Activated T-cell treated with anti-CD3 and anti-CD28 coated beads, Interleukin-2, amount 50 U/mL, for 24 hours (primary cell): ENCODE measurements at places on chromosomes 1 and 21.

DNA sequence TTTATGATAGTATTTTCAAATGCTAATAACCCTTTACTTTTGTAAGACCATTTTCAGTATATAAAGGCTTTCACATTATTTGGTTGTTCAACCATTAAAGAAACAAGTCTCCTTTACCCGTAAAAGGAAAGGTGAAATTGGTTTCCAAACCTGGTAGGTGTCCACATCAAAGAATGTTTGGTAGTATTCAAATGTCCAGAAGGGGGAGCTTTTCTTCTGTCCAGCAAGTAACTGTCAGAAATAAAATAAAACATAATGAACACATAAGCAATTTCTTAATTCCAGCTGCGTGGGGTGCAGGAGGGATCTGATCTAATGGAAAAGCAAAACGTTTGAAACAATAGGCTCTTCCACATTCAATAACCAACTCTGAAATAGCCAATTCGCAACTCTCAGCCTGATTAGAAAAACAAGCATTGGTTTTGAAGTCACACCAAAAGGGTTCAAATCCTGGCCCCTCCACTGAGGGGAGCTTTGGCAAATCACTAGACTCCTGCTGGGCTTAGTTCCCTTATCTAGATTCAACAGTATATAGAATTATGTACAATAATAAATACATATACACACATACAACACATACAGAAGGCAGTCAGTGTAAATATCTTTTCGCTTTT is 11.0 kb downstream of the YIPF1 start:
- H3K4me1 ChIP-seq: peaks cover 6% of the 10 kb centered on the region
- no peak overlapping the region for H3K4me3 ChIP-seq
- H3K36me3 ChIP-seq: peaks cover 74% of the 10 kb centered on the region
- DNase-seq: no peak
- H3K27ac ChIP-seq: no peak overlapping the region

- H3K4me3 ChIP-seq: no peak overlapping the region
- H3K27me3 ChIP-seq: peaks cover 22% of the 10 kb centered on the region
- peaks cover 25% of the 10 kb centered on the region for H3K4me1 ChIP-seq
- no peak overlapping the region for H3K27ac ChIP-seq
- no peaks in the 10 kb centered on the region for H3K36me3 ChIP-seq
Observed at GRCh38 chr1:152397474-152397873, 16.6 kb downstream of the CRNN start.

DNA sequence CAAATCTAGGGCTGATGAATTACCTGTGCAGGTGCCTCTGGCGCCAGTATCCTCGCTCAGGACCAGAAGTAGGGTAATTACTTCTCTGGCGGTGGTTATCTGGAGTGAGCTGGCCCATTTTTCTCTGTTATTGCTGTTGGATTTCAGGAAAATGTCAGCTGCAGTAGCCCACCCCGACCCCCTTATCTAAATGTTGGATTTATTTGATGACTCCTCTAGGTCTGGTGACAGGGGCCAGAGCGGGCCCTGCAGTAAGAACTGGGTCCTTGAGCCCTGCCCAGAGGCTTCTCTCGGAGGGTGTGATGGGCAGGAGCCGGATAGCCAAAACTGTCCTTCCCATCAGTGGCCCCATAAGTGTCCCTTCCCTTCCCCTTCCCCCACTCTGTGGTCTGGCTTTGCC is 384.3 kb downstream of the PTPRU start:
- H3K4me1 ChIP-seq: no peaks in the 10 kb centered on the region
- no peak for DNase-seq
- no peak overlapping the region for H3K4me3 ChIP-seq
- H3K27me3 ChIP-seq: peaks cover 25% of the 10 kb centered on the region
- no peaks in the 10 kb centered on the region for H3K36me3 ChIP-seq
- H3K27ac ChIP-seq: no peak overlapping the region

DNA sequence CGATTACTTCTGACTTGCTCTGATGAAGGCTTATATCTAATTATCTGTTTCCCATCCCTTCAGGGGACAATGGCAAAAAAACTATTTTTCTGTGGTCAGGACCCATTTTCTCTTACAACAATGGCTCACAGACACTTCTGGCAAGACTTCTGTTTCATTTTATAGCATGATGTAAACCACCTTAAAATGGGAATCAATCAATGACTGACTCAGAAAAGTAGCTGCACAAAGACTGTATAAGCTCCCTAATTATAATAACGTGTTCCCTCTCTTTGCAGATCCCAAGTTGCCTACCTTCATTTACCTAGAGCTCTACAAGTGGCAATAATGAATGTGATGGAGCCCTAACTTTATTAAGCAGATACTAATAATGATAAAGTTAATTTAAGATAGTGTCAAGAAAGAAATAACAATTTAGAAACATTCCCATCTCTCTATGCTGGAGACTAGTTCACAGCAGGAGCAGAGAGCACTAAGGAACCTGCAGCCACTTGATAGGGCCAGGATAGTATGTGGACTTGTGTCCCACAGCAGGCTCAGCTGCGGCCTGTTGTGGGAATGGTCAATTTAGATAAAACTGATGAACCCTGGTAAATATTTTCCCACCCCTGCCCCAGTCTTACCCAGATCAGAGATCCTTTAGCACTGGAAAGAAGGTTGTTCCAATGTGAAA is 538 bp downstream of the GBP2 start:
- no peaks in the 10 kb centered on the region for H3K27me3 ChIP-seq
- H3K27ac ChIP-seq: peak overlapping the region; percentile 100
- no peak for DNase-seq
- H3K4me3 ChIP-seq: peak overlapping the region; percentile 96
- H3K4me1 ChIP-seq: peaks cover 66% of the 10 kb centered on the region
- peaks cover 62% of the 10 kb centered on the region for H3K36me3 ChIP-seq

DNA sequence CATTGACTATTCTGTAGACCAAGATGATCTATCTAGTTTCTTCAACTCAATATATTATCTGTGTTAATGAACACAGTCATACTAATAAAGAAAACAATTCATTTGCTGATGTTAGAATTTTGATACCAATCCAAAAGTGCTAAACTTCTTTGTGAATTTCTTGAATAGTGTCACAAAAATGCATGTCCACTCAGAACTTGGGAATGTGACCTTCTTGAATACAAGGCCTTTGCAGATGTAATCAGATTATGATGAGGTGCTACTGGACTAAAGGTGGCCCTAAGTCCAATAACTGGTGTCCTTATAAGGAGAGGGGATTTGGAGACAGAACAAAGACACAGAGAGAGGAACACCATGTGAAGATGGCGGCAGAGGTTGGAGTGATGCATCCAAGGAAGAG is 305.8 kb upstream of the ZP4 start:
- no peak for DNase-seq
- H3K4me3 ChIP-seq: no peak overlapping the region
- no peaks in the 10 kb centered on the region for H3K36me3 ChIP-seq
- H3K4me1 ChIP-seq: no peaks in the 10 kb centered on the region
- H3K27me3 ChIP-seq: no peaks in the 10 kb centered on the region

DNA sequence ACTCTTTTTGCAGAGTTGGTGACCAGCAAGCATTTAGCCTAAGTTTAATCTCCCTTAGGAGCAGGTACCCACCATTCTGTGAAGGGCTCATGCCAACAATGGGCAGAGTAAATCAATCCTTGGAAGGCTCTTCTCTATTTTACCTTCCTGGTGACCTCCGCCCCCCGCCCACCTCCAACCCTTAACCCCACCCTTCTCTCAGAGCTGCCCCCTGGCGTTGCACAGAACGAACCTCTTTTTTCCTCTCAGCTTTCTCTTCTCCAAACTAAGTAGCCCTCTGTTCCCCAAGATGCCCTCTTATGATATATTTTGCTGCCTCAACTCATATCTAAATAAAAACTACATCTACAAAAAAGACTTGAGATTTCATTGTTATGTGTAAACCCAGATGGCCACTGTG is 186.8 kb downstream of the SEC16B start:
- H3K36me3 ChIP-seq: no peaks in the 10 kb centered on the region
- H3K4me3 ChIP-seq: no peak overlapping the region
- no peaks in the 10 kb centered on the region for H3K4me1 ChIP-seq
- no peak overlapping the region for H3K27ac ChIP-seq
- DNase-seq: no peak
- H3K27me3 ChIP-seq: no peaks in the 10 kb centered on the region

GRCh38 chr1:156537027-156537426 is 35.3 kb downstream of the IQGAP3 start:
- H3K4me1 ChIP-seq: no peaks in the 10 kb centered on the region
- no peak overlapping the region for H3K27ac ChIP-seq
- no peak overlapping the region for H3K4me3 ChIP-seq

DNA sequence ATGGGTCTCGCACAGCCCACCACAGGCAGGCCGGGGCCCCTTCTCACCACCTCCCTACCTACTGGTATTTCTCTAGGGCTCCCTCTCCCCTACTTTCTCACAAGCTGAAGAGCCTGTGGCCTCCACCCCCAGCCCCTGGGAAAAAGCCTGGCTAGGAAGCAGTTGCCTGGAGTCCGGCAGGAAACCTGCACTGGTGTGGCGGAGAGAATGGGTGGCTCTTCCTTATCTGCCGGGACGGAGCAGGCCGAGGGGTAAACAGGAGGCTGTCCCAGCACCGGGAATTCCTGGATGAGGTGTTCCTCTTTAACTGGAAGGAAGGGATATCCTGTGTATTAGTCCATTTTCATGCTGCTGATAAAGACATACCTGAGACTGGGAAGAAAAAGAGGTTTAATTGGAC is 125.8 kb downstream of the TLR5 start:
- no peaks in the 10 kb centered on the region for H3K36me3 ChIP-seq
- DNase-seq: no peak
- no peak overlapping the region for H3K27ac ChIP-seq
- no peaks in the 10 kb centered on the region for H3K4me1 ChIP-seq
- no peak overlapping the region for H3K4me3 ChIP-seq
- peaks cover 9% of the 10 kb centered on the region for H3K27me3 ChIP-seq

- no peak overlapping the region for H3K4me3 ChIP-seq
- H3K36me3 ChIP-seq: no peaks in the 10 kb centered on the region
- DNase-seq: no peak
Observed at GRCh38 chr1:40339420-40340323, 22.6 kb upstream of the COL9A2 start.

DNA sequence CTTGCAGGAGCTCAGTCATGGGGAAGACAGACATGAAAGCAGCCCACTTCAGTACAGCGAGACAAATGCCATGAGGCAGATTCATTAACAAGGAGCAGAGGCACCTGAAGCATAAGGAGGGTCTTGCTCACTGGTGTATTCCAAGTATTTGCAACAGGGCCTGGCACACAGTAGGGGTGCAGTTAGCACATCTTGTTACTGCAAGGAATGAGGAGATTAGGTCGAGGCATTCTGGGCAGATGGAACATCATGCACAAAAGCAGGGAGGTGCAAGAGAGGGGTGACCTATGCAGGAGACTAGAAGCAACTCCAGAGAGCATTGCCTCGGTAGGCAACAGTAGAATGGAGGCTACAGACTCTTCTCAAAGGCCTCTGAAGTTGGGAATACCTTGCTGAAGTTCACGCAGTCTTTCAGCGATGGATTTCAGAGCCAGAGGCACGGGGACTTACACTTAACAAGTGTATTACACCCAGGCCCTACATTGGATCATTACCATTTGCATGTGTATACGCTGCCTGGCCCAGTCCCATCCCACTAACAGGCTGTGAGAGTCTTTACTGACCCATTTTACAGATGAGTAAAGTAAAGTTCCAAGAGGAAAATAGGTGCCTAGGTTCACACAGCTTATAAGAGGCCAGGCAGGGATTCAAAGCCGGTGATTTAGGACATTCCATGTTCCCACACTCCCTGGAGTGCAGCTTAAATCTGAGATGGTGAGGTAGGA is 82.1 kb downstream of the TRABD2B start:
- no peak overlapping the region for H3K4me3 ChIP-seq
- H3K27me3 ChIP-seq: peaks cover 3% of the 10 kb centered on the region
- no peaks in the 10 kb centered on the region for H3K36me3 ChIP-seq
- no peak overlapping the region for H3K27ac ChIP-seq
- no peaks in the 10 kb centered on the region for H3K4me1 ChIP-seq

- no peaks in the 10 kb centered on the region for H3K27me3 ChIP-seq
- no peak overlapping the region for H3K4me3 ChIP-seq
- H3K36me3 ChIP-seq: no peaks in the 10 kb centered on the region
- H3K27ac ChIP-seq: no peak overlapping the region
Observed at GRCh38 chr1:62905309-62905708, 121.4 kb downstream of the ATG4C start.

GRCh38 chr1:184161071-184161698 is 109.7 kb downstream of the TSEN15 start:
- no peaks in the 10 kb centered on the region for H3K36me3 ChIP-seq
- peaks cover 17% of the 10 kb centered on the region for H3K27me3 ChIP-seq
- no peak overlapping the region for H3K27ac ChIP-seq
- peaks cover 10% of the 10 kb centered on the region for H3K4me1 ChIP-seq
- DNase-seq: no peak

DNA sequence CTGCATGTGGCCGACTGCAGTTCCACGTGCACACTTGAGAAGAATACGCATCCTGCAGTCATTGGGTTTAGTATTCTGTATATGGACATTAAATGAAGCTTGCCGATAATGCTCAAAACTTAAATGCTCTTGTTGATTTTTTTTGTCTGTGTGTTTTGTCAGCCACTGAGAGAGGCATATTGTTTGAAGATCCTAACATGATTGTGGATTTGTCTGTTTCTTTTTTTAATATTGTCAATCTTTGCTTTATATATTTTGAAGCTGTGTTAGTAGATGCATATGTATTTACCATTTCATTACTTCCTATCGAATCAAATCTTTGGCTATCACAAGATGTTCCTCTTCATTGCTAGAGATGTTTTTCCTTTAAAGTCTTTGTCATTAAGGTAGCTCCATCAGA is 73.2 kb downstream of the FHAD1 start:
- no peak overlapping the region for H3K4me3 ChIP-seq
- H3K27me3 ChIP-seq: peaks cover 3% of the 10 kb centered on the region
- no peaks in the 10 kb centered on the region for H3K36me3 ChIP-seq

- H3K4me1 ChIP-seq: peaks cover 1% of the 10 kb centered on the region
- H3K36me3 ChIP-seq: no peaks in the 10 kb centered on the region
- peaks cover 10% of the 10 kb centered on the region for H3K27me3 ChIP-seq
- DNase-seq: no peak
- no peak overlapping the region for H3K27ac ChIP-seq
Observed at GRCh38 chr1:8238141-8239038, 79.5 kb upstream of the SLC45A1 start.

GRCh38 chr1:169200319-169200718 is 93.8 kb downstream of the ATP1B1 start:
- no peak for DNase-seq
- H3K27me3 ChIP-seq: no peaks in the 10 kb centered on the region
- H3K36me3 ChIP-seq: peaks cover 5% of the 10 kb centered on the region
- H3K27ac ChIP-seq: no peak overlapping the region
